ENCODE measurements at places on chromosomes 2 and 18. TPM values are rescaled to one million over a fixed set of nuclear protein-coding genes. Genes with fewer than 3 reads are reported as not detected.

GRCh38 chr2:143933946-143934569 is 585.9 kb downstream of the ZEB2 start:
- H3K36me3 ChIP-seq: no peaks in the 10 kb centered on the region
- peaks cover 65% of the 10 kb centered on the region for H3K27me3 ChIP-seq
- H3K27ac ChIP-seq: no peak overlapping the region
- no peak overlapping the region for H3K4me3 ChIP-seq
- peaks cover 15% of the 10 kb centered on the region for H3K4me1 ChIP-seq

GRCh38 chr18:44590956-44591670 is 89.6 kb upstream of the SETBP1 start:
- H3K36me3 ChIP-seq: no peaks in the 10 kb centered on the region
- no peak overlapping the region for H3K4me3 ChIP-seq
- DNase-seq: no peak
- no peak overlapping the region for H3K27ac ChIP-seq
- no peaks in the 10 kb centered on the region for H3K4me1 ChIP-seq

DNA sequence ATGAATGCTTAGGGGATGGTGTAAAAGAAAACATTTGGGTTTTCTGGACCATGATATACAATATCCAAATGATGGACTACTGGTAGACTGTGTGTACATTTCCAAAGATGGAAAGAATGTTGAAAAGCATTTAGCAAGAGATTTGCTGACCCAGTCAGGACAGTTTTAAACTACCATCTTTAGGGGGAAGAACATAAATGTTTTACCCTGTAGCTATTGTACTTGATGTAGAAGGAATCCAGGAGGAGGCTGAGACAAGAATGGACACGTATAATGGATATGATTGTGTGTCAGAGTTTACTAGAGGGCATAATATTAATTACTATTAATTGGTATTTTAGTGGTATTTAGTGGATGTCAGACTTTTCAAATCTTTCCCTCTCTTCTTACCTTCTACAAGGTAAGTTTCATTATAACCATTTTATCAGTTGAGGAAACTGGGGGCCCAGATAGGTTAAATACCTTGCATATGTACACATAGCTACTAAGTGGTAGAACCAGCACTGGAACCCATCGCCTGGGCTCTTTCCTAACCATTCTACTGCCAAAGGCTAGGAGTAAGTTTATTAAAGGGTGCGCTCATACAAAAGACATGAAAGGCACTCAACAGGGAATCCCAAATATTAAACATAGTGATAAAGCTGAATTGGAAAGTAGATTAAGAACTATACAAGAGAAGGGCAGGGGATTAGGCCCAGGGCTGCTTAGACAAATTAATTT is 8.9 kb downstream of the TACR1 start:
- H3K36me3 ChIP-seq: no peaks in the 10 kb centered on the region
- H3K4me3 ChIP-seq: no peak overlapping the region
- peaks cover 6% of the 10 kb centered on the region for H3K27me3 ChIP-seq
- no peak for DNase-seq
- no peak overlapping the region for H3K27ac ChIP-seq

DNA sequence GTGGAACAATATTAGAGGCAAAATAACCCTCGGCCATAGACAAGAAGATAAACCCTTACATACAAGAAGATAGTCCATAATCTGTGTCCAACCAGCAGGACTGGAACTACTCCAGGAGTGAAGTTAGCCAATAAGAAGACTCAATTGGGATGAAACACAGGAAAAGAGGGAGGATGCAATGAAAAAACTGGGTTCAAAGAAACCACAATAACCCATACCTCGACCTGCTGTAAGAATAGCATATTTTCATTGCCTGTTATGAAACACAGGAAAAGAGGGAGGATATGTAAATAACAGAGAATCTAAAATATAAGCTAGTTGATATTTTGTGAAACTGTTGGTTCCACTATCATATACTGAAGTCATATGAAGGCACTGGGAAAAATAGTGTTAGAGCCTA is 87.1 kb upstream of the CSRNP3 start:
- DNase-seq: no peak
- H3K27ac ChIP-seq: no peak overlapping the region
- H3K27me3 ChIP-seq: peaks cover 10% of the 10 kb centered on the region
- H3K4me3 ChIP-seq: no peak overlapping the region
- H3K36me3 ChIP-seq: no peaks in the 10 kb centered on the region

Gene CARF
- total RNA-seq: 13.8 TPM

Gene SATB2
- total RNA-seq: 0.82 TPM
